Stimulated activated CD4-positive, alpha-beta T cell treated with anti-CD3 and anti-CD28 coated beads, Interleukin-2, amount 100 ng/mL, for 4 hours (primary cell): ENCODE measurements at places on chromosomes 6 and 20.

- no peak for DNase-seq
Observed at GRCh38 chr6:108699290-108700041, 138.7 kb downstream of the FOXO3 start.

DNA sequence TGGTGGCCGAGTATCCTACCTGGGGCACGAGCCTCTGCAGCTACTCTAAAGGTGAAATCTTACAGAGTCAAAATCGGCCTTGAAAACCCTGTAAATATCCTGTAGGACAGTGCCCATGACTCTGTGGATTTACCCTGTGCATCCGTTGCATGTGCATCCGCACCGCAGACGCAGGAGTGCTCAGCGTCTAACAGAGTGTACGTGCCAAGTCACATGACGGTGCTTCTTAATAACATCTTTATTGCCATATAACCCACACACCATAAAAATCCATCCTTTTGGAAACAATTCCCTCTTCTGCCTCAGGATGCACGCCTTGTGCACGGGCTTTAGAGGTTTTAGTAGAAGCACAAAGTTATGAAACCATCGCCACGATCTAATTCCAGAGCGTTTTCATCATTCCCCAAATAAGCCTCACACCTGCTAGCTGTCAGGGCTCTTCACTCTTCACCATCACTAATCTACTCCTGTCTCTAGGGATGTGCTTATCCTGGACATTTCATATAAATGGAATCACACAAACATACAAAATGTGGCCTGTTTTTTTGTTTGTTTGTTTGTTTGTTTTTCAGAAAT, 384.5 kb upstream of the SULF2 start:
- no peak for DNase-seq

DNA sequence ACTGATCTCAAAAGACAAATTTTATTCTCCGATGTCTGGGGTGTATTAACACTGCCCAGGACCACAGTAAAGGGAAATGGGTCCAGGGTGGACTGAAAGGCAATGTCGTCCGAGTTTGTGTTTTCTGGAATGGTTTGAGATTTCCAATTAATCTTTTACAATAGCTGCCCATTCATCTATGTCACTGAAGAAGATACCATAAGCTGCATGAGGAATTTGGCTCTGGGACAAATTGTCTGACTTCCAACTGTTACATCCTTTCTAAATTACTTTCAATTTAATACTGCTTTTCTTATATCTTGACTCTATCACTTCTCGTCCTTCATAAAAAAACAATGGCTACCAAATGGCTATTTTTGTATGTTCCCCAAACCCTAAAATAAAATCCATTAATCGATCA, 130.7 kb upstream of the KCNK16 start:
- no peak for DNase-seq

DNA sequence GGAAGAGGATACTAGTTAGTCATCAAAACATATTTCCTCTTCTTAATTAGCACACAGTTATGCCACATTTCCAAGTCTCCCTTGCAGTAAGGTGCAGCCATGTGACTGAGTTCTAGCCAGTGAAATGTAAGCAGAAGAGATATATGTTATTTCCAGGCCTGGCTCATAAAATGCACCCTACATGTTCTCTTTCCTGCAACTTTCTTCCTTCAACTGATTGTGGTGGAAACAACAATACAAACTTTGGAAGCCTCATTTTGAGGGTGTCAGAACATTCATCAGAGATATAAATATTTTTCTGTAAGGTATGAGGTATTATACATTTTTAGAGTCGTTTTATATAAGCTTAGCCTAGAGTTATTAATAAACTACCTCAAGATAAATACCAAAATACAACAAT, 110.9 kb upstream of the PDE7B start:
- no peak for DNase-seq

DNA sequence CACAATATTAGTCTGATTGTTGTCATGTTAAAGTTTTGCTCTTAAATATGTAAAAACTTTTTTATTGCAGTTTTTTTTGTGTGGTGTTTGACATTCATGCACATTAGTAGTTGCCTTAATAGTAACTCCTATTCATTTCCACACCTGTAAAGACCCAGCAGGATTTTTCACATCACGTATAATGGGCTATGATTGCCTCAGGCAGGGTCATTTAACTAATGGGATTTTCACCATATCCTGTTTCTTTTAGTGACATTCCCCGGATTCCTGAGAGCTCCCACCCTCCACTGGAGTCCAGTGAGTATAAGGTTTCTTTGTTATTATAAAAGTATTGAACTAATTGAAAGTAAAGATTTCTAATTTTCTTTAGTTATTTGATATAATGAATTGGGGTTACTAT, 359.2 kb downstream of the RIMS1 start:
- DNase-seq, result no peak

GRCh38 chr20:32234135-32234808, 26.6 kb downstream of the POFUT1 start:
- DNase-seq, result no peak

- DNase-seq, result no peak
Observed at GRCh38 chr6:88567696-88568095, 395.7 kb downstream of the RNGTT start.

GRCh38 chr6:141107591-141108160, 1025.0 kb upstream of the GJE1 start:
- no peak for DNase-seq

DNA sequence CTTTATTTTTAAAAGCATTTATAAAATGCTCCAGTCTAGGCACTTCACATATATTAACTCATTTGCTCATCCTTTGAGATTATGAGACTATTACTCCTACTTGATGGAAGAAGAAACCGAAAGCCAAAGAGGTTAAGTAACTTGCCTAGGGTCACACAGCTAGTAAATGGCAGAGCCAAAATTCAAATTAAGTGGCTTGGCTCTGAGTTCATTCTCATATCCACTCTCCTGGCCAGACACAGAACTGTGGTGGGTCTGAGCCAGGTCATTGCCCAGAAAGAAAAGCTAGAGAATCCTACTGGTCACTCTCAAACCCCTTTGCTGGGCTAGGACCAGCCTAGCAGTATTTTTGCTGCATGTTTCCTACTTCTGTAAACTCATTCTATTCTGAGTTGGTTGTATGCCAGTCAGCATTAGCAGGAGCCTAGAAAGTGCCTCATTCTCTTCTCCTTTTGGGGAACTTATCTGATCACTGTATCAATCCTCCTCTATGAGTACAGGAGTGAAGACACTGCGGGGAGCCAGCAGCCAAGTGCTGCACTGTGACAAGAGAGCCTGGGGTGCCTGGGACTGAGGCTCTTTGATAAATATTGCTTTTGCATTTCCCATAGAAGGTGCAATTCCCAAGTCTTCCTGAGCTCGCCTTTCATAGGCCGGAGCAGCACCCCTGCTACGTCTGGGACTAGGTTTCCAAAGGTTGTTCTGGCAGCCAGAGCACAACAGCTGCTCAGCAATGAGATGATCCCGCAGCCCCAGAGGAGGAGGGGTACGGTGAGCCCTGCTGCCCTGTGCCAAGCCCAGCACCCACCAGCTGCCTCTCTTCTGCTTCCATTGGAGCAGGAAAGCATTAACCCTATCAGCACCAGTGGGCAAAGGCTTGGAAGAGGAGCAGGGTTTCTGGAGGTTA, 728.3 kb downstream of the MAFB start:
- no peak for DNase-seq

GRCh38 chr6:159830501-159831372, 30.7 kb downstream of the PNLDC1 start:
- no peak for DNase-seq

DNA sequence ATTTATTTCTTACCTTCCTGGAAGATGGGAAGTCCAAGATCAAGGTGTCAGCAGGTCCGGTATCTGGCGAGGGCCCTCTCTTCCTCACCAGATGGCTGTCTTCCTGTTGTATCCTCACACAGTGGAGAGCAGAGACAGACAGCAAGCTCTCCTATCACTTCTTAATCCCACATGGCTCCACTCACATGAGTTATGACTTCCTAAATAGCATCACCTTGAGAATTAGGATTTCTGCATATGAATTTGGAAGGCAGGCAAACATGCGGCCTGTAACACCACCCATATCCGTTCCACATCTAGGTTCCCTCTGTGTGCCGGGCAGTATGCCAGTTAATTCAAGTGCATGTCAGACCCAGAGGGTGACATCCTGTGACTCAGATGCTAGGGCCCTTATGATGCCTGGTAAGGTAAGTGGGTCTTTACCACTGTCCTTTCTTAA, 2.1 kb downstream of the RAET1E start:
- no peak for DNase-seq

GRCh38 chr20:5918856-5919625, 31.3 kb downstream of the TRMT6 start:
- no peak for DNase-seq

DNA sequence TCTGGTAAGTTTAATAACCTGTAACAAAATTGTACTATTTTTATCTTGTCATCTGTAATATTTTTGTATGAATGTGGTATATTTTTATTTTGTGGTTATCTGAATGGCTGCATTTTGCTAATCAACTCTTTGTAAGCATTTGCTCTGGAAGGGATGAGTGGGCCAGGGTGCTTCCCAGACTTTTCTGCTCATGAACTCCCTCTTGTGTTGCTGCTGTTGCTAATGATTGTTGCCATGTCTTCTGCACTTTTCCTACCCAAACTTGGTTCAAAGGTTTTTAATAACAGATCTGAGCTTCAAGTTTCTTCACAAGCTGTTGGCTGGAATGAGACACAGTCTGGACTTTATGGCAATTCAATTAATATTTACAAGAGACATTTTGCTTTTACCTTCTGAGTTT, 1005.7 kb downstream of the HACE1 start:
- no peak for DNase-seq

- DNase-seq, result no peak
Observed at GRCh38 chr6:116015983-116016382, 44.7 kb downstream of the FRK start.
